ENCODE measurements at places on chromosomes 4 and X.
A peak's percentile ranks its signal among the peaks of the same experiment; 100 is the strongest.

DNA sequence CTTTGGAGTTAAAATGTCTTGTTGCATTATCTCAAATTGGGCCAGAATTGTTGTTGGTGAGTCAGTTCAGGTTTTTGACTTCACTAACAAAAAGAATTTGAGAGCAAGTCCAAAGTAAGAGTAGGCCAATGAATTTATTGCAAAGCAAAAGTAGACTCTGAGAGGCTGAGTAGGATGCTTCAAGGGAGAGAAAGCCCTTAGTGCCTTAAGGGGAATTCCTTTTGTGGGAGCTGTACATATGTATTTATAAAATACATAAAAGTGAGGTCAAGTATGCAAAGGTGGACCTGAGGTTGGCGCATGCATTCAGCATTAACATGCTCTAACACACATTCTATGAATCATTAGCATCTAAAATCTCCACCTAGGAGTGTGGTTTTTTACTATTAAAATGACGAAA lies 565.4 kb downstream of the GRXCR1 start:
- no peak for DNase-seq

DNA sequence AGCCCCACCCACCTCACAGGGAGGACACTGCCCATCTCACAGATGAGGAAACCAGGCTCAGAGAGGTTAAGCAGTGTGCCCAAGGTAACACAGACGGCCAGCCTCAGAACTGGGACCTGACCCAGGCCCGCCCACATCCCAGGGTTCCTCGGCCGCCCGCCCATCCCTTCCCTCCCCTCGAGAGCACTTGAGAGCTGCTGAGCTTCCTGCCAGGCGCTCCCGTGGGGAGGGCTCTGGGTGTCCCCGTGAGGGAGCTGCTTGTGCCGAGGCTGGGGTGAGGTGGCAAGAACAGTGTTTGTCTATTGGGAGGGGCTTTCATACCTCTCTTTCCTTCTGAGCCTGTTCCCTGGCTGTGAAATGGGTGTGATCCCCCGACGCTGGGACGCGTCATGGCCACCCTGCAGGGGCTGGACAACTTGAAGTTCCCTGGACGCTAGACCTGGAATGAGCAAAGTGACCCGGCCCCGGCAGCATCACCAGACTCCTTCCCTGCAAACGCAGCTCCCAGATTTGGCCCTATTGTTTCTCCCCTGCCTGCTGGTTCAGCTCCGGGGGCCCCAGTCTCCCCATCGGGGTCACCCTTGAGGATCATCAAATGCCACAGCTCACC lies 204.9 kb downstream of the AFAP1 start:
- DNase-seq: no peak

GRCh38 chrX:10965174-10965798 lies 145.8 kb upstream of the HCCS start:
- DNase-seq: no peak

- DNase-seq: no peak
Observed at GRCh38 chr4:119832776-119833175, 204.2 kb upstream of the PDE5A start.

DNA sequence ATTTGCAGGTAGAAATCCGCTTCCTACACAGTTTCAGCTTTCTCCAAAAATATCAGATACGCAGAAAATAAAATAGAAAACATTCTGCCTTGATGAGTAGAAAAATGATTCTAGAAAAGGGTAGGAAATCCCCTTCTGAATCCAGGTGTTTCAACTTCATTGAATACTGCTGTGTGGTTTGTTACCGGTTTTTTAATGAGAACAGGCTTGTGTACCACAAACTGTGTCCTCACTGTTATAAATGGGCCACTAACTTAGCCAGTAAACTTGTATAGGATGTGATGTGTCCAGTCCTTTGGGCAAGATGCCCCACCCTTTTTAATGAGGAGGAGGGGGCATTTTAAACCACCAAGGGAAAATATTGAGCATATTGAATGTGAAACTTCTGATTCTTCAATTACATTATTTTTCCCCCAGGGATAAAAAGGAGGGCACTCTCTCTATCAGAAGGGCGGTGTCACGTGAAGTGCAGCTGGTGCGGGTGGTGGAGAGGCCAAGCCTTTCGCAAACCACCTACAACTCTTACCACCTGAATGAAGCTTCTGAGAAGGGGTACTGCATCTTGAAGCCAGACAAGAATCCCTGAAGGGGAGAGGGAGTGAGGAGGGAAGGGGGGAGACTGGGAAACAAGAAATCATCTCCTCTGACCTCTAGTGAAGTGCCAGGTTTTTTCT lies 4.5 kb downstream of the CXXC4 start:
- DNase-seq: peak; percentile 68

DNA sequence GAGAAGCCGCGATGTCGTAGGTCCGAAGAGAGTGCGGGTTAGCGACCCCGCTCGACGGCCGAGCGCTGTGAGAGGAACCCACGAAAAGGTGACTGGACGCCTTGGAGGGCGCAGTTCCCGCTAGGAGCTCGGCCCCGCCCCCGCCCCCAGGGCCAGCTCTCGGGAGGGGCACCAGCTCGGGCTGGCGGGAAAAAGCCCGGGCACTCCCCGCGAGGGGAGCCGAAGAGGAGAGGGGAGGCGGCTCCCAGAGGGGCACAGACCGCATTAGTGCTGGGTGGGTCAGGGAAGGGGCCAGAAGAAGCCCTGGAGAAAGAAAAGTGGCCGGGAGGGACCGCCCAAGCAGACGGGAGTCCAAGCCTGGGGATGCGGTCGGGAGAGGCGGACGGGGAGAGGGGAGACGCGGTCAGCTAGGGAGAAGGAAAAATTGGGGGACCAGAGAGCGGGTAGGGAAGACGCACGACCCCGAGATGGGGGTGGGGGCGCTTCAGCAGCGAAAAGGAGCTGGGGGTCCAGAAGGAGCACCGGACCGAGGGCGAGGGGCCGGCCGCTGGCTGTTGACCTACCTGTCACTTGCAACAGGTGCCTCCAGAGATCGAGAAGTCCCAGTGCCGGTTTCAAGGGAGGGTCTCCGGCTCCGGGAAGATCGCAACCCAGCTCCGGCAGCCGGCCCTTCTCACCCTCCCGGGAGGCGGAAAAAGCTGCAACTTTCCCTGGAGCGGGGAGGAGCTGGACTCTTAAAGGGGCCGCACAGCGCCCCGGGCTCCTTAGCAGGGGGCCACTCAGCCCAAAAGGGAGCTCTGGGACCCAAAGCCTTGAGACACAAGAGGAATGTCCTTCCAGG lies at the start of gene SYTL4:
SYTL4 (minus strand) TSS at position 681 of the 841 bp plus-strand sequence. CDS start 30,084 bp downstream, outside the sequence.
- DNase-seq: no peak

GRCh38 chr4:152091405-152091804 lies 330.6 kb upstream of the GATB start:
- no peak for DNase-seq

- DNase-seq: no peak
Observed at GRCh38 chrX:70479247-70479921, 34.7 kb downstream of the DLG3 start.
